ENCODE measurements at places on chromosomes 12 and 14.

GRCh38 chr12:117118838-117119591, 19.8 kb upstream of the TESC start:
- DNase-seq = no peak

GRCh38 chr14:45249856-45250575, 3.0 kb downstream of the MIS18BP1 start:
- DNase-seq = peak; percentile 18

GRCh38 chr12:71014180-71014785, 93.7 kb upstream of the PTPRR start:
- no peak for DNase-seq

- DNase-seq = no peak
These were observed 19.4 kb upstream of the GNPTAB start for GRCh38 chr12:101850199-101850598.

DNA sequence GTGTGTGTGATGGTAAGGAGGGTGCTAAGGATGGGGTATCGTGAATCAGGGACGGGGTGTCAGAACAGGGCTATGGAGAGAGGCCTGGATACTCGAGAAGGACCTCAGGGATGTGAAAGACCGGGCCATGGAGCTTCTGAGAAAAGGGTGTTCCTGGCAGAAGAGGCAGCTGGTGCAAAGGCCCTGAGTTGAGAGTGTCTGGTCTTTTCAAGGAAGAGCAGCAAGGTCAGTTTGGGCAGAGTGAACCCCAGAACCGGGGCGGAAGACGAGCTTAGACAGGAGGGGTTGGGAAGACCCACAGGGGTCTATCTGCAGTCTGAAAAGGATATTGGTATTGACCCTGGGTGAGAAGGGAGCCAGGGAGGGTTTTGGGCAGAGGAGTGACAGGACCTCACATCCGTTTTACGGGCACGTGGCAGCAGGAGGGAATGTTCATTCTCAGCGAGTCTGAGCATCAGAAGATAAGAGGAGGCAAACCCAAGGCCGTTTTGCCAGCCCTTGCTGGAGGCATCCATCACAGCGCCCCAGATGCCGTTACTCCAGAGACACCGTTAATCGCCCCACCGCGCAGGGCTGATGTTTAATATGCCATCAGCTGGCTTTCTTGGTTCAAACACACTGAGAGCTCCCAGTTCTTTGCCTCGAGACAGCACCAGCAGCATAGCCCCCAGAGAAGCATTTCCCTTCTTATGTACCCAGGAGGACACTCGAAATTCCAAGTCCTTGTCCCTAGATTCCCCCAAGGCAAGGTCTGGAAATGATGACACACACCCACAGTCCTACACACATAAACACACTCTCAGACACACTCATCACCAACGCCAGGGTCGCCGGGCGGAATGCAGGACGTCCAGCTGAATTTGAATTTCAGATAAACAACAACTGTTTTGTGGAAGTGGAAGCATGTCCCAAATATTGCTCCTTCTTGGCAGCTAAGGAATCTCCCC, 41.4 kb upstream of the EML1 start:
- DNase-seq = no peak

DNA sequence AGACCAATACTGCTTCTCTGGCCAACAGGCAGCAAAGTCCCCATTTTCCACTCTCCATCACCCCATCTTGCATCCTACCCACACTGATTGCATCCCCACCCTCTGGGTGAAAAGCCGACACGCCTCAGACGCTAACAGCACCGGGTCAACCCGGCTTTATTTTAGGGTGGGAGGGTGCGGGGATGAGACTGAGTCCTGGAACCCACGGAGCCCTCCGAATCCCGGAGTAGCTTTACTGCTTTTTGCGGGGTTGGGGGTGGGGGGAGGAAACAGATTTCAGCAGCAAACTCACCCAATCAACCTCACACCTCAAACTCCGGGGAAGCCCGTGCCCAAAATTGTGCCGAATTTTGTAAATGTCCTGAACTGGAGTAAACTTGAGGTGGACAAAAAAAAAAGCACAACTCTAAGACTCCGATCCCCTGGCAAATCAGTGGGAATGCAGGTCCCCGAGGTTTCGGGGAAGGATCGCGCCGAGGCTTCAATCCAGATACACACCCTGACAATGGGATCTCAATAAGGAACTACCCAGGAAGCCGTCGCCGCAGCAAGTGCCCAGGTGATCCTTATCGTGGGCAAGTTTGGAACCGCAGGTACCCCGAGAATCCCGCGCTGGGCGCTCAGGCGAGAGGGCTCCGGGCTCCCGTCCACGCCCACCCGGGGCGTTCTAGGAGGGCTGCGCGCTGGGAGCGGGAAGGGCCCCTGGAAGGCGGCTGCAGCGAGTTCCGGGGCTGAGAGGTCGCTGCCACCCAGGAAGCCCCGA, 1.1 kb downstream of the GCH1 start:
- no peak for DNase-seq

Measured in GDM1 (cell line).